ENCODE measurements at places on chromosomes 7 and 10.

GRCh38 chr10:24759672-24760071 lies 36.0 kb upstream of the ARHGAP21 start:
- no peak for DNase-seq

- no peak for DNase-seq
Measured at GRCh38 chr10:8389630-8390029, 335.1 kb downstream of the GATA3 start.

DNA sequence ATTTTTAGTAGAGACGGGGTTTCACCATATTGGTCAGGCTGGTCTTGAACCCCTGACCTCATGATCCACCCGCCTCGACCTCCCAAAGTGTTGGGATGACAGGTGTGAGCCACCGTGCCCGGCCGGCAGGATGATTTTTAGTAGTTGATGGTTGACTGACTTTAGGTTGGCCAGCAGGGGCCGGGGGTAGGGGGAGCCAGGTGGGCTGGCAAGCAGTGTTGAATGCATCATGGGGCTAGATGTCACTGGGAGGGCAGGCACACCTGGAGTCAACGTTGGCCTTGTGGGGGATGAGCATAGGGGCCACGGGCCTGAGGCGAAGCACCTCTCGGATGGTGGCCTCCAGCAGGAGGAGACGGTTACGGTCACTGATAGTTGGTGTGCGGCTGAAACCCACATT lies 5.0 kb downstream of the CYP17A1 start:
- DNase-seq, result no peak

- no peak for DNase-seq
Measured at GRCh38 chr10:71726580-71727104, 7.1 kb upstream of the C10orf105 start.

DNA sequence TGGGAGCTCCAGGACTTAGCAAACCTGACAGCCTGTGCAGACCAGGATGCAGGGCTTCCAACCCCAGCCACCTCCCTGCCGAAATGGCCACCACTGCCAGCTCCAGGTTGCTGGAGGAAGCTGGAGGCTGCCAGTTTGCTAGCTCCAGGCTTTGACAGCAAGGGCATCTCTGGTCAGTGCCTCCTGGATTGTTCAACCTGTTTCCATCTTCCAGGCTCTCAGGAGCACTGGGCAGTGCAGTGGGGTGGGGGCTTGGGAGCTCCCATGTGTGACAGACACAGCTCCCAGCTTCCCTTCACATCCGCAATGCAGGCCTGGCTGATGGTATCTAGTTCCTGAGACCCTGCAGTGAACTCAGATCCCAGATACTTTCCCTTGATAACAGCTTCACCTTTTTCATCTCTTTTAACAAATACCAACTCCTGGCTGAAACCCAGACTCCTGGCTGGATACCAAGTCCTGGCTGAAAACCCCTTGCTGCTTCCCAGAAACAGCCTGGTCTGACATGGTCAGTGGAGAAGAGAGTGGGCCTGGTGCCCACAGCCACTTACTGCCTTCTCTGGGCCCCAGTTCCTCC lies 20.8 kb upstream of the RET start:
- DNase-seq, result no peak

GRCh38 chr10:105121743-105122142 lies 480.7 kb downstream of the SORCS3 start:
- no peak for DNase-seq

GRCh38 chr10:26468291-26468690 lies 30.1 kb downstream of the APBB1IP start:
- DNase-seq, result no peak

- DNase-seq, result no peak
Measured at GRCh38 chr10:31018356-31018750, 13.3 kb downstream of the ZNF438 start.

DNA sequence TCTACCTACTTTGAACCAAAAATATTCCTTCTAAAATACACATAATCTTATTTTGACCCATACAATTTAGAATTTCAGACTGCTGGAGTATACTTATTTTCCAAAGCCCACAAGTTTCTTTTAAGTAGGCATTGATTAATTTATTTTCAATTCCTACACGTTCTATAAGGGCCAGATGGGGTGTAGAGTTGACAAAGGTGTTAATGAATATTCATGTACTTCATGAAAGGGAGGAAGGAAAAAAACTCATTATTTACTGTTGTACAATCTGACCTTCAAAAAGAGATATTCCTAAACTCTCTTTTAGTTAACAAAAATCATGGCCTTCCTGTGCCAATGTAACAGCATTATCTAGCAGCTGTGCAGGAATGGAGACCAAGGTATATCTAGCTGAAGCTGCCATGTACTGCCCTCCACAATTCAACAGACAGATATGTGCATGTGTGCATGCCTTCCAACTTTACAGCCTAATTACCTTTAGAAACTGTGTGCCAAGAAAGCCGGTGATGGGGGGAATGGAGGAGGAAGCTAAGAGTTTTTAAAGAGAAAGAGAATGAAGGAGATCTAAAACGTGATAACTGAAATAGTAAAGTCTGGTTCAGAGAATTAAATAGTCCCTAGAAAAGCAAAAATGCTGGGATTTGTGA lies 108.9 kb downstream of the UPF2 start:
- no peak for DNase-seq

DNA sequence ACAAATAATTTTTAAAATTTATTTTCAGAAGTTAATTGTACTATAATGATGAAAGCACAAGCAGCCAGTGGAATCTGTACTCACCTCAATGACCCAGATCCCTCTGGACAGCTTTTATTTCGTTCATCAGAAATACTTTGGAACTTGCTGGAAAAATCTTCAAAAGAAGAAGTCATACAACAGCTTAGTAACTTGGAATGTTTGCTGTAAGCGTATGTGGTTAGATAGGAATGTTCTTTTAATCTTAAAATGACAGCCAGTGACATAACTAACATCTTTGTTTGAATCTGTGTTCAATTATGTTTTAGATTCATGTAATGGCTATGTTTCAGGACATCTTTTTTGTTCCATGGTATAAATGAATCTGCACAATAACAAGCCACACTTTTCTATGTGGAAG lies 26.8 kb downstream of the CFAP69 start:
- DNase-seq, result no peak

DNA sequence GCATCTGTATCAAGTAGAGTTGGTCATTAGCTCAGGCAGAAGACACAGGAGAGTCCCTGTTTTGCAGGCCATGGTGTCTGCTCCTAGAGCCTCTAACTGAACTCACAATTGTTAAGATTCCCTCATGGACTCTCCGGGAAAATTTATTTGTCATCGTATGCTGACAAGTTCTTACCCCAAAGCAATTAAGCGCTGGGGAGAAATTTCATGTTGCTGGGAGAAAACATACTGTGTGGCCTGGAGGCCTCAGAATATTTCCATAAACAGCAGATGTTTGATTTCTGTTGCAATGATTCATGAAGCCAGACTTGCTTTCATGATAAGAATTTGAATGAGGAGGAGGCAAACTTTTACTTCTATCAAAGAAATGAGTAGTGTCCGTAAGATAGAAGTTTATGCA lies 583.2 kb downstream of the GATA3 start:
- DNase-seq, result no peak

- no peak for DNase-seq
Measured at GRCh38 chr10:97784200-97784810, 12.5 kb upstream of the SFRP5 start.

DNA sequence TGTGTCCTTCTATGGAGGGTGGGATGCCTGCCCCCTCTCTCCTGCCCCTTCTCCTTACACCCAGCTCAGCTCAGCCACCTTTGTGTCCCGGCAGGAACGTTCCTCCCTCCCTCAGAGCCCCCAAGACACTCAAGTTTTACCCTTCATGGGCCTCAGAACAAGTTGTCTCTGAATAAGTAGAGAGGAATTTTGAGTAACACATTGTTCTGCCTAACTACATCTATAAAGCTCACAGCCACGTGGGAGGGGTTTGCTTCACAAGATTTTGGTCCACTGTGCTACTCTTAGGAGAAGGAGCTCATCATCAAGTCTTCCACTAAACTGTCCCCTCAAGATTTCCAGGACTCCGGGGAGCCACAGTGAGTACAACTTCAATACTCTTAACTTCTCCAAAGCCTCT lies 51.6 kb upstream of the ZNF32 start:
- no peak for DNase-seq

- no peak for DNase-seq
Measured at GRCh38 chr7:136997735-136998134, 129.3 kb downstream of the CHRM2 start.

DNA sequence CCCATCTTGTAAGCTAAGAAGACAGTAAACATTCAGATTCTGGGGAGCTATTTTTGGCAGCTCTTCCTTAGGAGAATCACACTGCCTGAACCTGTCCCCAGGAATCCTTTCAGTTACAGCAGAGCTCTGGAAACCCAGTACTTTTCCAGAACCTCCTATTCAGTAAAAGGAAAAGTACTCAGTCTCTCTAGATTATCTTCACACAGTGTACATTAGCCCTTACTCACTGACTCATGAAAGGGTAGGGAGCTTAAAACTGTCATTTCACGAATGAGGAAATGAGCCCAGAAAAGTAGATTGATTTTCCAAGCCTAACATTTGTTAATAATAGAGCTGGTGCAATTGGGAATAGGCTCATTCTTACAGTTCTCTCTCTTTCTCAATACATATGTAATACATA lies 3.9 kb upstream of the CNNM1 start:
- DNase-seq, result no peak

All from SHP77 treated with DMSO at 0.1 percent for 48 hours (cell line).